ENCODE measurements at places on chromosomes 4 and X.

- no peak for DNase-seq
Measured at GRCh38 chrX:140521393-140521792, 16.5 kb upstream of the SOX3 start.

- no peak for DNase-seq
Measured at GRCh38 chr4:172018358-172018757, 205.2 kb downstream of the GALNTL6 start.

DNA sequence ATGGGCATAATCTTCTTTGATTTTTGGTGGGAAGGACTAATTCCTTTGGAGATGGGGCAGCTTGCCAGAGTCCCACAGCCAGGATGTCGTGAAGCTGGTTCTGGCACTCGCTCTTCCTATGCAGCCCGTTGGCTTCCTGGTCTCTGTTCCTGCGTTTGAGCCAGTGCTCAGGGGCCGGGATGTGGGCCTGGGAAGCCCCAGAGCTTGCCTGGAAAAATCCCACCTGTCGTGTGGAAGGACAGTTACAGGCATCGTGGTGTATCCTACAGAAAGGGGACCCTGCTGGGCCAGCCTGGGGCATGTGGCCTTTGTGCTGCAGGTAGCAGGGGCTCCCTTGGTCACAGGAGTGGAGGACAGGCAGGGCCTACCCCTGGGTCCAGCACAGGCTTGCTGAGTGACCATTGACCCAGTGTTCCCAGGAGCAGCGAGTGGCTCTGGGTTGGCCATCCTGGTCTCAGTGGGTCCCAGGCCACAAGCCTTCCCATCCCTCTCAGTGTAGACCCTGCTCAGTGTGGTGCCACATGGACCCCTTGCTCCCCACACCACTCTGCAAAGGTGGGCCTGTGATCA is 50.2 kb downstream of the ADRA2C start:
- no peak for DNase-seq

- no peak for DNase-seq
Measured at GRCh38 chrX:82127228-82128123, 925.6 kb downstream of the SH3BGRL start.

- no peak for DNase-seq
Measured at GRCh38 chr4:80529026-80529425, 193.5 kb downstream of the CFAP299 start.

All from skeletal muscle cell (primary cell).